Activated CD4-positive, alpha-beta T cell treated with anti-CD3 and anti-CD28 coated beads, Interleukin-2, Interleukin-6, amounts not matched to agents 100 ng/mL and 50 ng/mL, durations not matched to agents 16 hours and 8 hours (primary cell): ENCODE measurements at places on chromosomes 1 and 21.

DNA sequence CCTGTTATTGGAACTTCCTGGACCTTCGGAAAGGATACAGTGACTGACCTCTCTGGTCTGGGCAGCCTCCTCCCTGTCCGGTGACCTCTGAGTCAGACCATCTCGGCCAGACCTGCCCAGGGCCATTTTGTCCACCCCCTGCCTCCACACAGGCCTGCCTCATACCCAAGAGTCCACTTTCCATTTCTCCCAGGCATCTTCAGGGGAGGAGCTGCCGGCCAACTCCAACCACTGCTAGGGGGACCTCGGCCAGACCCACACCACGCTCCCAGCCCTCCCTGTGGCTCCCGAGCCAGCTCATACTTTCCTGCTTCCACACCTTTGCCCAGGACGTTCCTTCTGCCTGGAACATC, 29.5 kb upstream of the RUNX3 start:
- DNase-seq, result no peak

- no peak for DNase-seq
Measured at GRCh38 chr1:195766709-195767108, 841.5 kb downstream of the KCNT2 start.

GRCh38 chr1:94980582-94981574, 54.0 kb upstream of the CNN3 start:
- no peak for DNase-seq

- no peak for DNase-seq
Measured at GRCh38 chr1:215453440-215453839, 113.7 kb upstream of the KCTD3 start.

- DNase-seq, result no peak
Measured at GRCh38 chr1:107575226-107575625, 389.8 kb downstream of the VAV3 start.

DNA sequence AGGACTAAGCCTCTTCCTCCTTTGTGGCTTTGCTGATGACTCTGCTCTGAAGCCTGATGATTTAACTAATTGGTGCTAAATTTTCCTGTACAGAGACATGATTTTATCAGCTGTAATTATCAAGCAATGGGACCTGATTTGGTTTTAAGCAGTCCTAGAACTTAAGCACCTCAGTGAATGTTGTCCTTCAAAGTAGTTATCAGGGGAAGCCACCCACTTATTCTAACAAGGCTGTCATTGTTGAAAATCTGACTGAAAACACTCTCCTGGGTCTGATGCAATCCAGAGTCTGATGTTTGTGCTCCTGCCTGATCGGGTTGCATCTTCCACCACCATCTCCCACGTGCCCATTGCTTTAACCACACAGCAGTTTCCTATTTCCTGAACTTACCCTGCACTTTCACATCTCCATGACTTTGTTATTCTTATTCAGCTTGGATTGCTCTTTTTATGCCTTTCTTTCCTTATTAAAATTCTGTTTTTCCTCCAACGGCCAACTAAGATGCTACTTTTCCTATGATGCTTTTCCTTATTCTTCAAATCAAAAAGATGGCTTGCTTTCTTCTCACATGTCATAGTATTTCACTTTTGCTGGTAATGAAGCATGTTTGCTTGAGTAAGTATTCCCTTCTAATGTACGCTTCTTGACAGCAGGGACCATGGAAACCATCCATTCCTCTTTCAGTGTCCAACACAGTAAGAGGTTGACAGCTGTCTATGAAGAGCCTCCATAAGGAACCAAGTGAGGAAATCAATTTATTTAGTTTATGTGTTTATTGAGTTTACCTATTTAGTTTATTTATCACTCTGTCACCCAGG, 55.0 kb downstream of the S1PR1 start:
- DNase-seq, result peak; percentile 84

GRCh38 chr1:12046749-12047119, 16.4 kb upstream of the TNFRSF8 start:
- DNase-seq, result no peak

DNA sequence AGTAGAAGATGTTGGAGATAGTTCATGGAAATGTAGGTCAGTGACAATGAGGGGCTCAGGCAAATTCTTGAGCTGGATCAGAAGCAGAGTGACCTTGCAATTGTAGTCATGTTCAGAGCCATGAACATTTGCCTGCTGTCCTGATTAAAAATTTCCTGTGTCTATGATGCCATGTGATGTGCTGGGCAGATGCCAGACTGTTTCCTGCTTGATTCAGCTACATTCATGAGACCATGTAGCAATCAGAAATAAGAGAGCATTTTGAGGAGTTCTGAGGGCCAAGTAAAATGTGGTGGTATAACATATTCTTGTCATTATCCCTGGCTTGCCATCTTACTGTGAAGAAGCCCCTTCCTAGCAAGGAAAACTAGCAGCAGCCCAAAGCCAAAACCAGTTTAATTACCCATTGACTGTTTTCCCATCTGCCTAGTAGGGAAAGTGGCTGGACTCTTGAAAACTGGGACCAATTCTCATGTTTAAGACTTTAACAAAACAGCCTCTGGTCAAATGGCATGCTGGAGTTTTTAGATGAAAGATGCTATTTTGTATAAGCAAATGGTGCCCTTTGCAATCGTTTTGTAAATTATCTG, 118.3 kb downstream of the NOS1AP start:
- DNase-seq, result no peak

GRCh38 chr1:230737622-230738262, 9.4 kb upstream of the CAPN9 start:
- DNase-seq, result no peak

DNA sequence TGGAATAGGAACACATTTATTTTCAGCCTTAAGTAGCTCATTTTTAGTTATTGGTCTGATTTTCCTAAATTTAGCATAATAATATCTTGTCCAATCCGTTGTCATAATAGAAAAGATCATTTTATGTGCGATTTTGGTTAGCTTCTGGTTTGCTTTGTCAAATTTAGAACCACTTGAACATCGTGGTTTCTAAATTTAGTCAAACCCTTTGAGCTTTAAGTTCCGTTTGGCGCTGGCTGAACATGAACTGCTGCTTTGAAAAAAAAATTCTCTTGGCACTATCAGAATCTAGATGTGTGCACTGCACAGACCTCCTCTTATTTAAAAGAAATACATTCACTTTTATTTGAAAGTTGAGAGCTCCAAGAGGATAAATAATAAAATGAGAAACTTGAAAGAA, 370.6 kb downstream of the PTPRC start:
- peak; percentile 78 for DNase-seq
